ENCODE measurements at places on chromosomes 3 and 15. TPM values are rescaled to one million over a fixed set of nuclear protein-coding genes. Genes with fewer than 3 reads are reported as not detected.

Gene THRB
- not detected for total RNA-seq

- H3K4me1 ChIP-seq: peaks cover 10% of the 10 kb centered on the region
- H3K27ac ChIP-seq: no peak overlapping the region
- peaks cover 42% of the 10 kb centered on the region for H3K36me3 ChIP-seq
- H3K4me3 ChIP-seq: peak overlapping the region; percentile 81
- H3K27me3 ChIP-seq: peaks cover 19% of the 10 kb centered on the region
Observed at GRCh38 chr3:44685128-44685800, 27.2 kb upstream of the ZNF502 start.

GRCh38 chr3:196965804-196966173, 2.8 kb downstream of the PIGZ start:
- no peak overlapping the region for H3K27ac ChIP-seq
- peaks cover 7% of the 10 kb centered on the region for H3K4me1 ChIP-seq
- H3K36me3 ChIP-seq: no peaks in the 10 kb centered on the region
- peaks cover 16% of the 10 kb centered on the region for H3K27me3 ChIP-seq

GRCh38 chr3:113947372-113948014, at the start of gene ZDHHC23:
TSS of gene ZDHHC23 (plus strand) at chr3:113948013. CDS start at chr3:113948803, 790 bp downstream.
- H3K4me1 ChIP-seq: peaks cover 11% of the 10 kb centered on the region
- H3K27me3 ChIP-seq: peaks cover 13% of the 10 kb centered on the region
- DNase-seq: peak; percentile 61
- peak within 1 kb of the TSS; percentile 68 for H3K4me3 ChIP-seq

DNA sequence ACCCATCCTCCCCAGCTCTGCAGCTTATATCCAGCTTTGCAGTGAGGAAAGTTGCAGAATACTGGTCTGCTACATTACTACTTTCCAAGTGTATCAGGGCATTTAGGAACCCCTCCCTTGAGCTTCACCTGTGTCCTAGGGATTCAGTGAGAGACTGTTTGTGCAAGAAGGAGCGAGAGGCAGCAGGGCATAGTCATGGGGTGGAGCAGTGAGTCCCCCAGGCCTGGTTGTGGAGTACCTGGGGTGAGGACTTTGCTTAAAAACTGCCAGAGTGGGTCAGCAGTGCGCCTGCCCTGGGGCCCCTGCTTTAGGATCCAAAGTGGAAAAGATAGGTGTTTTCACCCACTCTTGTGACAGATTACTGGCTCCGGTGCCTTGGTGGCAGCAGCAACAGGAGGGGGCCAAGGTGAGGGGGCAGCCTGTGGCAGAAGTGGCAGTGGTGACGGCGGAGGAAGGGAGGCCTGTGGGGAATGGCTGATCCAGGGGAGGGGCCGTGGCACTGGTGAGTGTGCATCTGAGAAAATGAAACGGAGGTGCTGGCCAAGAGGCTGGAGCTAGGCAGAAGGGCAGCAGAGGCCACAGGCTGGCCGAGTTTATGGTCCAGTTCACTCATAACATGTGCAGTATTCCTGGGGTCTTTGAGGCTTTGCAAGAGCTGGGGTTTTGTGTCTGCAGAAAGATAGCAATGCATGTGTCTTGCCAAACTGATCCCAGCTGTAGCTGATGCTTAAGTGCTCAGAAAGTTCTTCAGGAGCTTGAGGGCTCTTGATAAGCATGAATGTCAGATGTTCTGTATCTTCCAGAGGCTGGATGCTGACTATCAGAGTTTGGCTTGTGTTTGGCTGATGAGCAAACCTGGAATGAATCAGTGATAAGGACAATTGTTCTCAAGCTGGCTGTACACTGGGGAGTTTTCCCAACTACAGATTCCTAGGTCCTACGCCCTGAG, 43.4 kb downstream of the GOLGA6A start:
- no peaks in the 10 kb centered on the region for H3K27me3 ChIP-seq
- no peak overlapping the region for H3K4me3 ChIP-seq
- H3K36me3 ChIP-seq: peaks cover 19% of the 10 kb centered on the region

Measured in activated naive CD4-positive, alpha-beta T cell treated with anti-CD3 and anti-CD28 coated beads for 36 hours (primary cell).